ENCODE measurements at places on chromosomes 3 and 15. TPM values are rescaled to one million over a fixed set of nuclear protein-coding genes. Genes with fewer than 3 reads are reported as not detected.

GRCh38 chr15:70140543-70141375 lies 43.0 kb upstream of the TLE3 start:
- H3K36me3 ChIP-seq = no peaks in the 10 kb centered on the region
- peak overlapping the region; percentile 4 for H3K4me3 ChIP-seq
- DNase-seq = no peak
- H3K4me1 ChIP-seq = peaks cover 38% of the 10 kb centered on the region

GRCh38 chr3:66830301-66830700 lies 167.8 kb upstream of the KBTBD8 start:
- H3K4me1 ChIP-seq = no peaks in the 10 kb centered on the region
- H3K4me3 ChIP-seq = no peak overlapping the region
- H3K27me3 ChIP-seq = no peaks in the 10 kb centered on the region
- no peak for DNase-seq
- no peaks in the 10 kb centered on the region for H3K36me3 ChIP-seq
- no peak overlapping the region for H3K27ac ChIP-seq

DNA sequence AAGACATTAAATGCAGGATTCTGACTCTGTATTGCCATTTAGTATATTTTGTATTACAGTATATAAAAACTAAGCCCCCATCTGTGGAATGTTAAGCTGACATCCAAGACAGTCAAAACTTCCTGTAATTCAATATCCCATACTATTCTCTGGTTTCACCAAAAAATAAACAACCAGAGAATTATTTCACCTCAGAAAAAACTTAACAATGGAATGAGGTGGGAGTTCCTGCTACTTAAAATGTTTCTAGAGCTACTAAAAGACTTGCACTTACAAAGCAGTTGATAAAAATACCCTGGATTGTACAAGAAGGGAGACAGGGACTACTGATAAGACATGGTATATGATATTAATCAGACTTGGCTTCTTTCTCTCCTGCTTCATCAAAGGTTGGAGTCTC lies 8.3 kb downstream of the ARL13B start:
- H3K27me3 ChIP-seq = no peaks in the 10 kb centered on the region
- no peak for DNase-seq
- peaks cover 18% of the 10 kb centered on the region for H3K4me1 ChIP-seq
- H3K4me3 ChIP-seq = no peak overlapping the region
- no peaks in the 10 kb centered on the region for H3K36me3 ChIP-seq

- H3K27me3 ChIP-seq = peaks cover under 1% of the 10 kb centered on the region
- H3K27ac ChIP-seq = peak overlapping the region; percentile 68
- H3K4me3 ChIP-seq = peak overlapping the region; percentile 88
Measured at GRCh38 chr3:131503320-131503635, 507 bp upstream of the MRPL3 start.

DNA sequence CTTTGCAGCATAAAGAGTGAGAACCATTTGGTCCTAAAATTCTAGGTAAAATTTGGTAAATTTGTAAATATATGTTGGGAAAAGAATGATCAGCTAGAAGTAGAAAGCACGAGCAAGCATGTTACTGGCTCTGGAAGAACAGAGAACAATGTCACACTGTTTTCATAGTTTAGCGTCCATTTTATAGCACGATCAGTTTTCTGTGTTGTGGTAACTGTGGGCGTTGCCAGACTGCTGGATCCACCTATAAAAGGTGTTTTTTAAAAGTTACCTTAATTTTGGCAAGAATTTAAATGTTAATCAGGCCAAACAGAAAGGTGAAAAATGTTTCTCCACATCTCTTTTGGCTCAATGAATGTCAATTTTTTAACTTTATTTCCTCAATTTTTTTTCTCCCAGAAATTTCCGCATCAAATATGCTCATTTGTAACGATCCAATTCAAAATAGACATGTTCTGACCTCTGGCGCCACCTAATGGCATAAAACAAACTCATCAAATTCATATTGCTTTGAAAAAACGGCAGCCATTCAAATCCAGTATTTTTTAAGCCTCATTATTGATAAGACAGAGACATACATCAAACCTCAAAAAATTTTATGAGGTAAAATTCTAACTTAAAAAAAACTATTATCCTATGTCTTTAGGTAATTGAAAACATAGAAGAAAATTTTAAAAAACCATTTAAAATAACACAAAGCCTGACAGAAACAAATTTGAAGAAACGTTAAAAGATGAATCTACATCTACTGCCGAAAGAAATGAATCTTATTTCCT lies 5.5 kb upstream of the GP5 start:
- no peaks in the 10 kb centered on the region for H3K4me1 ChIP-seq
- H3K4me3 ChIP-seq = no peak overlapping the region
- no peak overlapping the region for H3K27ac ChIP-seq
- peaks cover 60% of the 10 kb centered on the region for H3K36me3 ChIP-seq

The ITPR1 gene
- total RNA-seq = 26.1 TPM
